ENCODE measurements at places on chromosomes 16 and 17. TPM values are rescaled to one million over a fixed set of nuclear protein-coding genes. Genes with fewer than 3 reads are reported as not detected.

The TBC1D3K gene
- not detected for polyA plus RNA-seq

The ADPRM gene
- polyA plus RNA-seq: 74.2 TPM

The FKBP10 gene
- polyA plus RNA-seq: not detected

- no peak for DNase-seq
These were observed 482 bp upstream of the SSH2 start for GRCh38 chr17:29930409-29931010.

GRCh38 chr17:21532763-21533385 is 156.7 kb downstream of the KCNJ12 start:
- DNase-seq: no peak

DNA sequence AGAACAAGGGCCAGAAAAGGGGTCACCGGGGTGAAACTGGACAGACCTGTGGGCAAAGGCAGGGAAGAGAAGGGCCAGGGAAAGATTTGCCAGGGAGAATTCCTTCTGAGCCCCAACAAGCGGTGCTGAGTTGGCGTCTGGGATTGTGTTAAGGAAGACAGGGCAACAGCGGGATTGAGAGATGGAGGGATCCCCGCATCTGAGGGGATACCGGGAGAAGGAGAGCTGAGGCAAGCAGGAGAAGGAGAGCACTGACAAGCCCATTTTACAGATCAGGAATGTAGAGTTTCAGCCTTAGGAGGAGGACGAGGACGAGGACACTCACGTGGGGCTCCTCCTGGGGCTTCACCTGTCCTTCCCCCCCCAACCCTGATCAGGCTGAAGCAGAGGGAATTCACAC is 998 bp upstream of the ABCC3 start:
- no peak for DNase-seq

GRCh38 chr16:73033271-73033998 is 14.5 kb downstream of the ZFHX3 start:
- DNase-seq: no peak

DNA sequence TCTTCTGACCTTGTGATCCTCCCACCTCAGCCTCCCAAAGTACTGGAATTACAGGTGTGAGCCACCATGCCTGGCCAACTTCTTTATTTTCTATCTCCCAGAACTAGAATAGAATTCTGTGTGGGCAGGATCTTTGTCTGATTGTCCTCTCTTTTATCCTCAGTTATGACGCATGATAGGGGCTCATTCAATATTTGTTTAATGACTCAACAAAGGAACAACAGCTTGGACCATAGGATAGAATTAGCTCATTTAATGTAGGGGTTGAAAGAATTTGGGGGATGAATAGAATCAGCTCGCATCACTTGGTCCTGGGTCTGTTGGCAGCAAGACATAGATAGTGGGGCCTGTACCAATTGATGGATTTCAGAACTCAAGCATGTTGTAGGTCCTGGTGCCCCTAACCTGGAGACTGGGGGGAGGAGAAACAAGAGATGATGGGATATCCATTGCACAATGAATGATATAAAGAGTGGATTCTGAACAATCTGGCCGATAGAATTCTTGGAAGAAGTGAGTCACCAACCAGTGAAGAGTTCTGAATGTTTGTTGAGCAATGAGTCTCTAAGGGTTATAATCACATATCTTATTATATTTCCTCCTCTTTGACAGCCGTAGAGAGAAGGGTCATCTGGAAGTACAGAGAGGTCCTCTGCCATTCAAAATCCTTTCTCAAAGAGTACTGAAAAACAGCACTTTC is 250.2 kb downstream of the HS3ST4 start:
- DNase-seq: no peak

DNA sequence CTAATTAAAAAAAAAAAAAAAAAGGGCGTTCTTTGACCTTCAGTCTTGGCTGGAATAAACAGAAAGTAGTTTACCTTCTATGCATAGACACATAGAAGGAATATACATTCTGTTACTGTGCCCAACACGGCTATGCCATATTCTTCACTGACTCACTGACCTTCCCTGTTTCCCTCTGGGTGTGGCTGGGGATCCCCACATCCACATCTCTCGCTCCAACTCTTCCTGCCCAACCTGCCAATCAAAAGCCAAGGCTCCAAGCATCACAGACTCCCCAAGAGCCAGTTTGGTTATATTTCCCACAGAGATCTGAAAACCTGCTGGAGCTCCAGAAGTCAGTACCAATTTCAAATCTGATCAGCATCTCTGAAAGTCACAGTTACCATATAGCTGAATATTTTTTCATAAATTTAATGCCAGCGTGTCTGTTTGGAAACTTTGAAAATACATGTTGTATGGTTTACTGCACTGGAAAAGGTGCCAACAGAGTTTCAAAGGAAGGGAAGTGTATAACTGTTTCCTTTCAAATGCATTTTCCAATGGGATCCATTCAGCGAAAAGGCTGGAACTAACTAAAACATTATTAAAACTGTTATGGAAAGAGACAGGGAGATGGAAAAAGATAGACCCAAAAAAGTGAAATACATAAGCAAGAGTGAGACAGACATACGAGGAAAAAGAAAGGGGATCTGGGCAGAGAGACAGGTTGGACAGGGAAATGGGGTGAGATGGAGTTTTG is 91.8 kb downstream of the SMG6 start:
- DNase-seq: no peak

DNA sequence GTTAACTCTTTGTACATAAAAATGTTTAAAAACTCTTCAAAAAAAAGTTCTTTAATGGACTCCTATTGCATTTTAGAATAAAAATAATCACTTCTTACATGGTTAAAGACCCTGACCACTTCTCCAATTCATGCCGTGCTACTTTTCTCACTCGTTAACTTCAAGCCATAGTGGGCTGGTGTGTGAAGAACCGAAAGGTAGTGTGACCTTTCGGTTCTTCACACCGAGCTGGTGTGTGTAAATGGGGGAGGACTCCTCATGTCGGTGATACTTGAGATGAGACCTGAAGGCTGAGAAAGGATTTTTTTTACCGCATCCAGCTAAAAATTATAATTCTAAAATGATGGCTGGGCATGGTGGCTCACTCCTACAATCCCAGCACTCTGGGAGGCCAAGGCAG is 22.1 kb downstream of the RFFL start:
- DNase-seq: no peak

DNA sequence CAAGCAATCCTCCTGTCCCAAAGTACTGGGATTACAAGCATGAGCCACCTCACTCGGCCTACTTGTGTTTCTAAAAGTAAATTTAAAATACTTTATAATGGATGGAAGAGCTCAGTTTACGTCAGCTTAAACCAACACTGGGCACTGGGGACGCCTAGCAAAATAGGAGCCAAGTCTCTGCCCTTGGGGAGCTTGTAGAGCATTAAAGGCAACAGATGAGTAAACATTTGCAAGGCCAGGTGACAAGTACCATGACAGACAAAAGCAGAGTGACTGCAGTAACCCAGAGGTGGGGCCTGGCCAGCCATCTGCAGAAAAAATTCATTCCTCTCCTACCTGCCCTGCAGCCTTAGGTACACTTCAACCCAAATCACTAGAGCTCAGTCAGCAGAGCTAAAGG is 12.1 kb upstream of the NLK start:
- DNase-seq: no peak

- no peak for DNase-seq
These were observed 58.0 kb downstream of the CREBBP start for GRCh38 chr16:3822366-3823045.

Measured in naive thymus-derived CD8-positive, alpha-beta T cell (primary cell).